ENCODE measurements at places on chromosomes 11 and 22.

- DNase-seq, result no peak
These were observed 57.8 kb downstream of the NXPE1 start for GRCh38 chr11:114501901-114502300.

DNA sequence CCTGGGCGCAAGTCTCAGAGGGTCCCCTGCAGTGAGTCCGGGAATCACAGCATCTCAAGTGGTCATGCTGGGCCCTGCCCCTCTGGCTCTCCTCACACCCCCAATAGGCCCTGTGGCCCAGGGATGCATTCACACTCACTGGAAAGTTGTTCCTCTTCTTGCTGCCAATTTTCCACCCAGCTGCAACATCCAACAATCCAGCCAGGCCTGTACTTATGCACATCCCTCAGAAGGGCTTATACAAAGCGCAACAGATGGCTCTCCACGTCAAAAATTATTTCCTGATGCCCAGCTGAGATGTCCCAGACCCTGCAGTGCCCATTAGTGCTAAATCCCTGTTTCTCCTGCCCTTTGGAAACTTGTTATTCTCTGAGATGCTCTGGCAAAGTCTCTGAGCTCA lies 407.8 kb upstream of the NARS2 start:
- no peak for DNase-seq

- no peak for DNase-seq
These were observed 3.1 kb downstream of the BET1L start for GRCh38 chr11:203945-204586.

DNA sequence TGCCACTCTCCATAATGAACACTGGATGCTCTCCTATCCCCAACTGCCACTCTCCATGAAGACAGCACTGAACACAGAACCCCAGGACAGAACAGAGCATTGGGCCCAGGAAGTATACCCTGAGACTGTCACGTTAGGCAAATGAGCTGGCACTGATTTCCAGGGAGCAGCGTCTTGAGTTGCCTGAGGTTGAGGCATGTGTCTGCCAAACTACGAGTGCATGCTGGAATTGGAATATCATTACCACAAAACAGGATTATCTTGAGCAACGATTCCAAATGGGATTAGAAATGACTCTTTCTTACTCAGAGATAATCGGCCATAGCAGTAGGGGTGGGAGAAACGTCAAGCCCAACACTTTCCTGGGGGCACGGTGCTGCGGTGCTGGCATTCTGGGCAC lies 39.9 kb downstream of the CLPB start:
- DNase-seq, result no peak
